ENCODE measurements at places on chromosomes 7 and 10. TPM values are rescaled to one million over a fixed set of nuclear protein-coding genes. Genes with fewer than 3 reads are reported as not detected.
A peak's percentile ranks its signal among the peaks of the same experiment; 100 is the strongest.

DNA sequence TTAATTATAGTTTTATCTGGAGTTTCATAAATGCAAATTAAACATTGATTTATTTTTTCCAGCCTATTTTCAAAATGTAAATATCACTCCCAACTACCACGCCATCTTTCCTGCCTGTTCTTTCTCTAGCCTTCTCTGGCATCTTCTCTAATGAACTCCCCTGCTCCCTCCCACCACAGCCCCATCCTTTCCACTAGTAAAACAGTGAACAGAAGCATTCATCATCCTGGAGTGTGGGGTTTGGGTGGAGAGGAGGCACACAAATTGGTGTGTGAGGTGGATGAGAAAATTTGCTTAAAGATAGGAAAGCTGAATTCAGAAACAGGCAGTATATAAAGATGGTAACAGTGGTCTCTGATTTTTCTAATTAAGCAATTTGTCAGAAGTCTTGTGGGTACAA, 479.4 kb downstream of the ARL4A start:
- no peaks in the 10 kb centered on the region for H3K4me1 ChIP-seq
- no peaks in the 10 kb centered on the region for H3K36me3 ChIP-seq
- H3K27ac ChIP-seq, result no peak overlapping the region
- DNase-seq, result no peak
- H3K27me3 ChIP-seq, result no peaks in the 10 kb centered on the region

GRCh38 chr10:12181065-12181775, 14.5 kb downstream of the NUDT5 start:
- H3K27ac ChIP-seq, result no peak overlapping the region
- no peak for DNase-seq
- H3K36me3 ChIP-seq, result peaks cover 64% of the 10 kb centered on the region
- no peaks in the 10 kb centered on the region for H3K27me3 ChIP-seq
- no peak overlapping the region for H3K4me3 ChIP-seq

DNA sequence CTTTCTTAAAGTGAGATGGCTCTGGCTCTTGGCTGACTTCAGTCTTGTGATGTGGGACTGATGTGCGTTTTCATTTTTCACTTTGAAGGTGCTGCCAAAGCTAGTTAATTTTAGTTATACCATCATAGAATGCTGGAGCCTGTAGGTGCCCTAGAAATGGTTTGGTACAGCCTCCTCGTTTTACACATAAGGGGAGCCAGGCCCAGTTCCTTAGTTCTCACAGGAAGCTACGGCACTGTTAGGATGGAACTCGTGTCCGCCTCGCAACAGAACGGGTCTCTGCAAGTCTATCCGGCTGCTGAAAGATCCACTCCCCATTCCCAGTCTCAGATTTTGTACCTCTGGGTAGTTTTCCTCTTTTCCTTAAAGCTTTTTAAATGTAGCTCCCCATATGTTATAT, 173.2 kb upstream of the PRPS1L1 start:
- H3K4me1 ChIP-seq, result no peaks in the 10 kb centered on the region
- no peaks in the 10 kb centered on the region for H3K36me3 ChIP-seq
- no peak for DNase-seq

DNA sequence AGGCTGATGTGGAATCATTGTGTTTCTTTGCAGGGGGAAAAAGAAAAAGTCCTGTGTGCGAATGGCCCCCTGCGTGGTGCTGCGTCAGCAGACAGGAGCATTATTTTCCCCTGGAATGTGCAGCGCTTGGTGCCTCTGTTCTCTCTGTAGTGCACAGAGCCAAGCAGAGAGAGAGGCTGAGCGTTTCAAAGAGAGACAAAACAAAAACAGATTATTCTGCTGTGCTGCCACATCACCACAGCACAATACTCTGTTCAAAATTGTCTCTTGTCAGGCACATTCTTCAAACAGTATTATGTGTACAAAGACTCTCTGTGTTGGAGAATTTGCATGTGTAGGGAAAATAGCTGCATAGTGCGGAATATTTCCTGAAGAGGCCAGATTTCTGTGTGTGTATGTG, 609.0 kb downstream of the SDK1 start:
- H3K27me3 ChIP-seq, result no peaks in the 10 kb centered on the region
- DNase-seq, result no peak
- H3K4me3 ChIP-seq, result no peak overlapping the region

Gene FBXL13
- not detected for total RNA-seq

GRCh38 chr10:95499482-95499989, 61.6 kb downstream of the SORBS1 start:
- no peaks in the 10 kb centered on the region for H3K27me3 ChIP-seq
- H3K4me1 ChIP-seq, result peaks cover 48% of the 10 kb centered on the region
- no peaks in the 10 kb centered on the region for H3K36me3 ChIP-seq
- no peak for DNase-seq

- no peaks in the 10 kb centered on the region for H3K36me3 ChIP-seq
- H3K27me3 ChIP-seq, result no peaks in the 10 kb centered on the region
- no peak for DNase-seq
- no peak overlapping the region for H3K27ac ChIP-seq
Measured at GRCh38 chr7:46205478-46205877, 284.4 kb upstream of the IGFBP3 start.

- H3K27me3 ChIP-seq, result no peaks in the 10 kb centered on the region
- H3K27ac ChIP-seq, result no peak overlapping the region
- no peak for DNase-seq
Measured at GRCh38 chr7:154474903-154475520, 422.8 kb downstream of the DPP6 start.

DNA sequence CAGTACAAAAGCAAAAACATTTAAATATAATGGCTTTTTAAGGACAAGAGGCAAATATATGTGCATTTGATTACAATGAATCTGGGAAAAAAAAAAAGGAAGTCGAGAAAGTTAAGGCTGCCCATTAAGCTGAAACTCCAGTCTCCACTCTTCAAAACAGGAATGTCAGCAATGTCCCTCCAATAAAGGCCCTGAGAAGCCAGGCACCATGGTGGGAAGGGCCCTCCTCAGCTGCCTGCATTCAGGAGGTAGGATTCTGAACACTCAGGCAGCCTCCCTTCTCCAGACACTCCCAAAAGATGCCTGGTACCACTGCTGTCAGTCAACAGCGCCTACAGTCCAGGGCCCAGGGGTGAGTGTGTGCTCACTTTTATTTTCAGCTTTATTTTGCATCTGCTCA, 121.3 kb upstream of the MGMT start:
- H3K4me3 ChIP-seq, result no peak overlapping the region
- H3K27ac ChIP-seq, result no peak overlapping the region
- no peak for DNase-seq
- no peaks in the 10 kb centered on the region for H3K36me3 ChIP-seq
- H3K27me3 ChIP-seq, result no peaks in the 10 kb centered on the region

- no peak overlapping the region for H3K27ac ChIP-seq
- no peak overlapping the region for H3K4me3 ChIP-seq
- peaks cover 5% of the 10 kb centered on the region for H3K27me3 ChIP-seq
- no peaks in the 10 kb centered on the region for H3K4me1 ChIP-seq
Measured at GRCh38 chr10:133202778-133203651, 27.0 kb upstream of the UTF1 start.

- no peak overlapping the region for H3K27ac ChIP-seq
- no peaks in the 10 kb centered on the region for H3K4me1 ChIP-seq
- no peaks in the 10 kb centered on the region for H3K27me3 ChIP-seq
- DNase-seq, result no peak
Measured at GRCh38 chr10:62185919-62186692, 82.5 kb downstream of the RTKN2 start.

- H3K27me3 ChIP-seq, result no peaks in the 10 kb centered on the region
- no peak overlapping the region for H3K27ac ChIP-seq
- H3K4me3 ChIP-seq, result no peak overlapping the region
- H3K4me1 ChIP-seq, result no peaks in the 10 kb centered on the region
- no peak for DNase-seq
Measured at GRCh38 chr10:53325066-53325465, 552.5 kb upstream of the MBL2 start.

GRCh38 chr10:116001262-116001857, 271.6 kb downstream of the GFRA1 start:
- no peak for DNase-seq
- H3K36me3 ChIP-seq, result no peaks in the 10 kb centered on the region
- no peak overlapping the region for H3K4me3 ChIP-seq
- H3K27me3 ChIP-seq, result no peaks in the 10 kb centered on the region

DNA sequence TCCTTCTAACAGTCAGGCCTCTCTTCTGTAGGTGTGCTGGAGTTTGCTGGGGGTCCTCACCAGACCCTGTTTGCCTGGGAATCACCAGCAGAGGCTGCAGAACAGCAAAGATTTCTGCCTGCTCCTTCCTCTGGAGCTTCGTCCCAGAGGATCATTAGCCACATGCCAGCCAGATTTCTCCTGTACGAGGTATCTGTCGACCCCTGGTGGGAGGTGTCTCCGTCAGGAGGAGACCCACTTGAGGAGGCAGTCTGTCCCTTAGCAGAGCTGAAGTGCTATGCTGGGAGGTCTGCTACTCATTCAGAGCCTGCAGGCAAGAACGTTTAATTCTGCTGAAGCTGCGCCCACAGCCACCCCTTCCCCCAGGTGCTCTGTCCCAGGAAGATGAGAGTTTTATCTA, 611.1 kb upstream of the COBL start:
- no peaks in the 10 kb centered on the region for H3K27me3 ChIP-seq
- no peaks in the 10 kb centered on the region for H3K36me3 ChIP-seq
- no peaks in the 10 kb centered on the region for H3K4me1 ChIP-seq
- DNase-seq, result no peak
- H3K4me3 ChIP-seq, result no peak overlapping the region

GRCh38 chr10:35447693-35448407, 111.5 kb downstream of the CCNY start:
- peak overlapping the region; percentile 64 for H3K27ac ChIP-seq
- no peaks in the 10 kb centered on the region for H3K36me3 ChIP-seq
- H3K27me3 ChIP-seq, result no peaks in the 10 kb centered on the region
- H3K4me1 ChIP-seq, result peaks cover 71% of the 10 kb centered on the region
- H3K4me3 ChIP-seq, result no peak overlapping the region

GRCh38 chr10:35339942-35340341, 3.6 kb downstream of the CCNY start:
- H3K36me3 ChIP-seq, result no peaks in the 10 kb centered on the region
- H3K27me3 ChIP-seq, result no peaks in the 10 kb centered on the region
- H3K27ac ChIP-seq, result peak overlapping the region; percentile 40
- no peak for DNase-seq
- peaks cover 48% of the 10 kb centered on the region for H3K4me1 ChIP-seq

Gene PITX3
- total RNA-seq, result 4.2 TPM

DNA sequence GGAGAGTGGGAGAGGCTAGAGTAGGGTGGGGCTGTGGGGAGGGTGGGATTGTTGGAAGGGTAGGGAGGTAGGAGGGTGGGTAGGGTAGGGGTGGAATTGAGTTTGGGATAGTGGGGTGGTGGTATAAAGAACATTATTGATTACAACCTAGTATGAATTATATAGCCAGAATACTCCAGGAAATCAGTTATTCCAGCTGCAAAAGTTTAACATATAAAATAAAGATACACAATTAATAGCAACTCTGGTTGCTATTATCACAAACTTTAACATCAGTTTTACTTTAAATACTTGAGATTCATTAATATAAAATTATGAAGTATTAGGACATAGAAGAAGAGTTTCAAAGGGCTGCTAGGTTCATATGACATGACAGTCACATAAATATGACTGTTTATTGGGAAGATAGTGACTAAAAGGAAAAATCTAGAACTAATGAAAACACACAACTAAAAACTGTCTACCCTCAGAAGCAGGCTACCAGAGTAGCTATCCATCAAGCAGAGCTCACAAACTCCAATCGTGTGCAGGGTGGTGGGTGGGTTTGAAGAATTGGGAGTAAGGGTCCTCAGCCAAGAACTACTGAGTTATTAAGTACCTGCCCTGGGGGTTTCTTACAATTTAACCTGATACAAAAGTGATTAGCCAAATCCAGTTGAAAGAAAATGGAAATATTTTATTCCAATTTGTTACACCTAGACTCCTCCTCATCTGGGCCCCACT, 14.0 kb upstream of the SGCE start:
- no peak overlapping the region for H3K4me3 ChIP-seq
- no peak overlapping the region for H3K27ac ChIP-seq
- H3K36me3 ChIP-seq, result no peaks in the 10 kb centered on the region
- no peak for DNase-seq
- no peaks in the 10 kb centered on the region for H3K27me3 ChIP-seq

GRCh38 chr7:39434012-39434411, 132.2 kb upstream of the YAE1 start:
- no peaks in the 10 kb centered on the region for H3K4me1 ChIP-seq
- no peaks in the 10 kb centered on the region for H3K36me3 ChIP-seq
- DNase-seq, result no peak
- no peak overlapping the region for H3K4me3 ChIP-seq
- no peaks in the 10 kb centered on the region for H3K27me3 ChIP-seq

- H3K4me1 ChIP-seq, result peaks cover 4% of the 10 kb centered on the region
- no peak overlapping the region for H3K27ac ChIP-seq
- no peak for DNase-seq
Measured at GRCh38 chr7:114929570-114929969, 7.7 kb downstream of the MDFIC start.

DNA sequence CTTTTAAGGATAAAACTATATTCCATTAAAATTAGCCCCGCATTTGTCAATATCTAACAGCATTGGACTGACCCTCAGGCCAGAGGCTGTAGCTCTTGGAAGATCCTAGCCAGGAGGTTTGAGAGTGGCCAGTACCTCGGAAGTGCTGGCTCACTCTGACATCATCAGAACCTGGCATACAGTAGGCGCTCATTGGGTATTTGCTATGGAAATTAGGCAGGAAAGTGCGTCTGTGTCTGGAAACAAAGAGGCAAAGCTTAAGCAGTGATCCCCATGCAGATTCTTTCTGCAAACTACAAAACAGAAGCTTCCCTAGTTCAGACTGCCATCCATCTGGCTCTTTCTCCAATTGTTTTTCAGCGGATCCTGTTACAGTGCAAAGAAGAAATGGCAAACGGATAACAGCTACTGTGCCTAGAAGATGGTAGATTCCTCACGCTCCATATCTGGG, 1.7 kb upstream of the PRKCQ start:
- H3K27ac ChIP-seq, result peak overlapping the region; percentile 93
- H3K4me1 ChIP-seq, result peaks cover 18% of the 10 kb centered on the region
- no peaks in the 10 kb centered on the region for H3K27me3 ChIP-seq

Gene RBP4
- 3.8 TPM for total RNA-seq

DNA sequence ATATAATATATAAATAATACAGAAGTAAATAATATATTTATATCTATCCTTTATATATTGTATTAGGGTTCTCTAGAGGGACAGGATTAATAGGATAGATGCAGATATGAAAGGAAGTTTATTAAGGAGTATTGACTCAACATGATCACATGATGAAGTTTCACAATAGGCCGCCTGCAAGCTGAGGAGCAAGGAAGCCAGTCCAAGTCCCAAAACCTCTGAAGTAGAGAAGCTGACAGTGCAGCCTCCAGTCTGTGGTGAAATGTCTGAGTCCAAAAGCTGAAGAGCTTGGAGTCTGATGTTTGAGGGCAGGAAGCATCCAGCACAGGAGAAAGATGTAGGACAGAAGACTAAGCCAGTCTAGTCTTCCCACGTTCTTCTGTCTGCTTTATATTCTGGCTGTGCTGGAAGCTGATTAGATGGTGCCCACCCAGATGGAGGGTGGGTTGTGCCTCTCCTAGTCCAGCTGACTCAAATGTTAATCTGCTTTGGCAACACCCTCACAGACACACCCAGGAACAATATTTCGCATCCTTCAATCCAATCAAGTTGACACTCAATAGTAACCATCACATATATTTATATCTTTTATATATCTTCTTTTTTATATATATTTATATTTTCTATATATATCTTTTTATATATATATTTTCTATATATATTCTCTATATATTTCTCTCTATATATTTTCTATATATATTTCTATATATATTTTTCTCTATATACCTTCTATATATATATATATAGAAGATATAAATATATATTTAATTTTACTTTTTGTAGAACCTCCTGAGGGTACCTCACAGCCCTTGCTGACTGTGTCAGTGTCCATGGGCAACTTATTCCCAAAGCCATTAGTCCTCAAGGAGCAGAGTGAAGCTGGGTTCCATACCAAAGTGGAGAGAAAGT, 24.6 kb upstream of the AKR1B10 start:
- peak overlapping the region; percentile 53 for H3K27ac ChIP-seq
- no peaks in the 10 kb centered on the region for H3K36me3 ChIP-seq
- peak; percentile 74 for DNase-seq
- H3K4me1 ChIP-seq, result peaks cover 2% of the 10 kb centered on the region
